Ammon's horn (tissue), 1 donor: ENCODE measurements at places on chromosomes 1 and 21.

GRCh38 chr21:34302521-34302920 lies 61.3 kb upstream of the KCNE2 start:
- DNase-seq: no peak

DNA sequence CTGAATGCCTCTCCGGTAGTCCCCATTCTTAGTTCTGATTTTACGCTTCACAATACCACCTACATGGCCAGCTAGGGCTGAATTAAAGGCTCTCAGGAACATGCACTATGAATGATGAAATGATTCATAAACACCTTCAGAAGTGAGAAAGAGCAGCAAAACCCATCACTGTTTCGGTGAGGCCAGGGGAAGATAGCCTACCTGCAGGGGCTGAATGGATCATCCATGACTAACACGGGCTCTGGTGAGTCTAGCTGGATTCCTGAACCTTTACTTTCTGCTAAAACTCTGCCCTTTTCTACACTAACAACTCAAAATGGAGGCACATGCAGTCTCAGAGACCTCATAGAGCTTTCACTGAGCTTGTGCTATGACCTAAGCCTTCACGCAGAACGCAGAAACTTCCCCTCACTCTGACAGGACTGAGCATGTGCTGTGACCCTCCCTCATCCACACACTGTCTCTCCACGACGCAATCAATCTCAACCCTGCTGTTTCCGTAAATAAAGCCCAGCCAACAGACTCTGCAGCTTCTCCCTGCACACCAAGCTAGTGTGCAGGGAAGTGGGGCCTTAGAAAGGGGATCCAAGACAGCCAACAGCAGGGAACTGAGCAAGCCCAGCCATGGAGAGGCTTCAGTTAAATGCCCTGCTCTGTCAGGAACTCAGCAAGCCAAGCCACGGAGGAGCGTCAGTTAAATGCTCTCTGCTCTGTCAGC lies 207.8 kb downstream of the SLC45A1 start:
- DNase-seq: peak; percentile 99

- DNase-seq: peak; percentile 32
Observed at GRCh38 chr1:154463512-154463990, 38.5 kb upstream of the TDRD10 start.

DNA sequence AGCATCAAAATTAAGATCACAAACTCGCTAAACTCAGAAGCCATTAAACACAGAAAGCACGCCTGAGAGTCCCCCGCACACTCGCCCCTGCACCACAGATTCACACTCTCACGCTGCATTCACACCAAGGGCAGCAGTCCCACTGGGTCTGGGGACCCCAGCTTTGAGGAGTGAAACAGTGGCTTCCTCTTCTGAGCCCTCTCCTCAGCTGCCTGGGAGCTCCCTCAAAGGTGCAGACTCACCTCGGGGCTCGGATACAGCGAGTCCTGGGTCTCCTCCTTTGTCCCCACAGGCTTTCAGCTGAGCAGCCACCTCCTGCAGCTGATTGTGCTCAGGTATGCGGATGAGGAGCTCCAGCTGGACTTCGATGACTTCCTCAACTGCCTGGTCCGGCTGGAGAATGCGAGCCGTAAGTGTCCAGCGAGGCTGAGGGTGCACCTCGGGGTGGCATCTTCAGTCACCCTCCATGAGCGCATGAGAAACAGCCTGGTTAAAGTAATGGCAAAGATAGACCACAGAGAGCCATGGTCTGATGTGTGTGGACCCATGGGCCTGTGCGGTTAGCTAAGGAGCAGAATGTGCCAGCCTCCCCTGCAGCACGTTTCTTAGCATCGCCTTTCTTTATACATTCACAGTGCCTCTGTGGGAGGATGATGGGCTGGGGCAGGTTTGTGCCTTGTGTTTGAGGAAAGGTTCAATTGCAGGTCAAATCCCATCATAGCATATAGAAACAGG lies 47.9 kb downstream of the CAPN9 start:
- DNase-seq: no peak

DNA sequence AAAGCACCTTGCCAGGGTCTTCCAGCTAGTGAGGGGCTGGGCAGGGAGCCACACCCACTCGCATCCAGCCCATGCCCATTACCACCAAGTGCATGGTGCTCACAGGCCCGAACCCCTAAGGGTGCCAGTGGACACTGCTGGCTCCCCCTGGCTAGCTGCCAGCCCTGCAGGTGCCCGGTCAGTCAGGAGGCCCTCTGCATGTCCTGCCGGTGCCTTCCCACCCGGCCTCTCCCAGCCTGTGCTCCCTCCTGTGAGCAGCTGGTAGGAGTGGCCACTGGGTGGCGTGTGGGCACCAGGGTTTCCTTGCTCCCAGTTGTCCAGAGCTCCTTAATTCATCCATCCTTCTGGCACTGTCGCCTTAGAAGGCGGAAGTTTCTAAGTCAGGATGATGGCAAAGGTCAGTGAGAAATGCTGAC lies 33.4 kb downstream of the QSOX1 start:
- peak; percentile 74 for DNase-seq
